ENCODE measurements at places on chromosomes 1 and 21.

- peak; percentile 91 for DNase-seq
These were observed 696 bp downstream of the TGFB2 start for GRCh38 chr1:218345673-218346390.

GRCh38 chr1:247298124-247298481 lies 33.6 kb downstream of the ZNF496 start:
- no peak for DNase-seq

DNA sequence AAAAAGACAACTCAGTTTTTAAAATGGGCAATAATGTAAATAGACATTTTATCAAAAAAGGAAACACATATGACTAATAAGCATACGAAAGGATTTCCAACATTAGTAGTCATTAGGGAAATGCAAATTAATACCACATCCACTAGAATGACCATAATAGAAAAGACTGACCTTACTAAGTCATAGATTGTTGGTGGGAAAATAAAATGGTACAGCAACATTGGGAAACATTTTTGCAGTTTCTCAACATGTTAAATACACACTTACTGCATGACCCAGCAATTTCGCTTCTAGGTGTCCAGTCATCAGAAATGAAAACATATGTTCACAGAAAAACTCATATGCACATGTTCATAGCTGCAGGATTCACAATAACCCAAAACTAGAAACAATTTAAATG lies 29.9 kb upstream of the SLC44A3 start:
- DNase-seq, result no peak

DNA sequence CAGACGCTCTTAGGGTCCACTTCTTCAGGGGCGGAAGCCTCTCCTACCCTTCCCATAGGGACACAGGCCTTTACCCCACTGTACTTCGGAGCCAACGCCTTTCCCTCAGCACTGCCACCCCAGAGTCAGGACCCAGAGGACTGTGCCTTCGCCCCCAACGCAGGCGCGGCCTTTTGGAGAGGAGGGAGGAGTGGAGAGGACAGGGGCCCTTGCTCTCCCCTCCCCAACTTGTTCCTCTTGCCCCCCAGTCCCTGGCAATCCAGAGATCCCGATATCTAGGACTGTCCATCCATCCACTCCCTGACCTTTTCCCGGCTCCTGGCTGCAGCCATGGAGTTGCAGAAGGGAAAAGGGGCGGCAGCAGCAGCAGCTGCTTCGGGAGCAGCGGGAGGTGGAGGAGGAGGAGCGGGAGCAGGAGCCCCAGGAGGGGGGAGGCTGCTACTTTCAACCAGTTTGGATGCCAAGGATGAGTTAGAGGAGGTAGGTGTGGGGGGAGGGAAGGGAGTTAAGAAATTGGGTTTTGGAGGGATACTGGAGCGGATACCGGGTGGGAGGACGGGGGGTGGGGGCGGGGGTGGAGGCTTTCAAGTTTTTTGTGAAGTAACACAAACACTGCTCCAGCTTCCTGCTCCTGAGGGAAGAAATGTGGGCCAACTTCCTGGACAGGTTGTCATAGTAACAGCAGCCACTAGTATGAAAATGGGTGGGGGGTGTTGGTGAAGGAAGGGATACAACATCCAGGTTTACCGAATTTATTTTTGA lies 636 bp downstream of the INTS3 start:
- peak; percentile 86 for DNase-seq

GRCh38 chr1:68542586-68542985 lies 45.7 kb upstream of the DEPDC1 start:
- no peak for DNase-seq

GRCh38 chr21:19171585-19171984 lies 768.0 kb upstream of the TMPRSS15 start:
- no peak for DNase-seq

- DNase-seq, result peak; percentile 55
These were observed 407 bp downstream of the GALNT2 start for GRCh38 chr1:230067419-230067870.

GRCh38 chr1:32249831-32250525 lies 1.1 kb upstream of the LCK start:
- peak; percentile 8 for DNase-seq

- DNase-seq, result no peak
These were observed 47.2 kb downstream of the ADAMTS1 start for GRCh38 chr21:26797878-26798456.

GRCh38 chr1:175479521-175480342 lies 263.7 kb downstream of the TNR start:
- no peak for DNase-seq

- DNase-seq, result peak; percentile 34
These were observed 3.8 kb downstream of the DYRK1A start for GRCh38 chr21:37370152-37371040.

- DNase-seq, result peak; percentile 34
These were observed 5.2 kb downstream of the DIO1 start for GRCh38 chr1:53899206-53899628.

DNA sequence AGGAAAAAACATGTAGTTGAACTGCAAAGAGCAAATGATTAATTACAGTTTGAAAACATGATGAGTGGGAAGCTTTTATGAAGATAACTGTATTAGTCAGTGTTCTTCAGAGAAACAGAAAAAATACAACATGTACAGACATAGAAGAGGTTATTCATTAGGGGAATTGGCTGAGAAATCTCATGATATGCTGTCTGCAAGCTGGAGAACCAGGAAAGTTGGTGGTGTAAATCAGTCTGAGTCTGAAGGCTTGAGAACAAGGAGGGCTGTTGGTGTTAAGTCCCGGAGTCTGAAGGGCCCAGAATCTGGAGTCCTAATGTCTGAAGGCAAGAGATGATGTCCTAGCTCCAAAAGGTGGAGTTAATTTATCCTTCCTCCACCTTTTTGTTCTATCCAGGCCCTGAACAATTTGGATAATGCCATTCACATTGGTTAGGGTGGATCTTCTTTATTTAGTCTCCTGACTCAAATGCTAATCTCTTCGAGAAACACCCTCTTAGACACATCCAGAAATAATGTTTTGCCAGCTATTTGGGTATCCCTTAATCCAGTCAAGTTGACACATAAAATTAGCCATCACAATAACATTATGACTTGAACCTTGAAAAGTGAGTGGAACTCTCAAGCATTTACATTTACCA lies 672.9 kb upstream of the PTBP2 start:
- no peak for DNase-seq

- no peak for DNase-seq
These were observed 249.0 kb downstream of the PTPRU start for GRCh38 chr1:29485096-29485925.

DNA sequence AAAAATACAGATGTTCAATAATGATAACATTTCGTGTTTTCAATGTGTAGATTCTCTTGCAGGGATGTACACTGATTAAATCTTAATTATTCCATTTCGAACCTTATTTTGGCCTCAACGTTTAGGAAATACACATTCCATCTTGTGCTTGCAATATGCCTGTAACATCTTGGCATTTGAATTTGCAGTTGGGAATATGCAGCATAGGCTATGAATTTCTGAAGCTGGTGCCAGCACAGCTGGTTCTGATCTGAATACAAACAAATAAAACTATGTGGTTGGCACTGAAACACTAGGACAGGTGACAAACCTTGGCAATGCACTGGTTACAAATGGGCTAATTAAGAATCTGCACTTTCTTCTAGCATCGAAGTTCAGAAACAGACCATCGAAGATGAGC lies 108.4 kb downstream of the ERG start:
- no peak for DNase-seq

DNA sequence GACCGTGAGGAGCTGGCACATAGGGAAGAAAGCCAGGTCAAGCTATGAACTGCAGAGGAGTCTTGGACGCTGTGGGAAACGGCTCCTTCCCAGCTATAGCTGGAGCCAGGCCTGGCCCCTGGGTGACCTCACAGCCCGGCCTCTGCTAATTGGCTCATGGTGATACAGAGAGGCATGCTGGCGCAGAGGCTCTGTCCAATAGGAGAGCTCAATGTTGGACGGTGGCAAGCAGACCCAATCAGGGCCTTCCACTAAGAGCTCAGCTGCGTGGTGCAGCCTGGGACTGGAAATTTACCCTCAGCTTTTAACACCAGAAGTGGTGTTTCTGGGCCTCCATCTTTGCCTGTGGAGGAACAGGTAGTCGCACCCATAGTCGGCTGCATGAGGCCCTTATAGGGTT lies 64.4 kb upstream of the GRHL3 start:
- DNase-seq, result no peak

DNA sequence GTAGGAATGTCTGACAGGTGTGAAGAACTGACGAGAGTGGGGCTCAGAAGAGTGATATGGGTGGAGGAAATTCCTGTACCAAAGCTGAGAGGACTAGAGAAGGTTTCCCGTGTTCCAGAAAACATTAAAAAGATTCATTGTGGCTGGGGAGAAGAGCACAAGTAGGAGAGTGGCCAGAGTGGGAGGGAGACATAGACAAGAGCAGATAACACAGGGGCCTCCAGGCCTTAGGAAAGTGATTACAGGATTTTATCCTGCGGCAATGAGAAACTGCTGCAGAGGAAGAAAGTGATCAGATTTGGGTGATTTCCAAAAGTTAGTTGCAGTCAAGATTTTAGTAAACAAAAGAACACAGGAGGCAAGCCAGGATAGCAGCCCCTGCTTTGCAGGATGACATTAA lies 7.9 kb downstream of the C8B start:
- no peak for DNase-seq

- DNase-seq, result peak; percentile 72
These were observed 22.5 kb downstream of the KIF26B start for GRCh38 chr1:245177071-245177900.

DNA sequence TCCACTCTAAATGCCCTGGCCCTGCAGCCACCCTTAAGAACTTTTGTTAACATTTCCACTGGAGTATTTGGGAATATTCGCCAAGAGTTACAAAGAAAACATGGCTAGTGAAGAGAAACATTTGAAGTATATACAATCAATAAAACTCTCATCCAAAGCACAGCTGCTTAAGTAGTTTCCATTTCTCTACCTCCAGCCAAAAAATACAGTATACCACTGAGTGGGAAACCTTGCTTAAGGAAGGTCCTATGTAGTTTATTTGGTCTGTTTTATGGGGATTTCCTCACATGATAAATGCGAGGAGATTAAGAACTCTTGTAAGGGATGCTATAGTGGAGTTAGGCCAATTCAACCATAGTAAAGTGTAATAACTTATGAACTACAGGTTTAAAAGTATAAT lies 382.5 kb downstream of the NEGR1 start:
- no peak for DNase-seq

- DNase-seq, result no peak
These were observed 24.6 kb upstream of the RUNX3 start for GRCh38 chr1:24954631-24955030.

DNA sequence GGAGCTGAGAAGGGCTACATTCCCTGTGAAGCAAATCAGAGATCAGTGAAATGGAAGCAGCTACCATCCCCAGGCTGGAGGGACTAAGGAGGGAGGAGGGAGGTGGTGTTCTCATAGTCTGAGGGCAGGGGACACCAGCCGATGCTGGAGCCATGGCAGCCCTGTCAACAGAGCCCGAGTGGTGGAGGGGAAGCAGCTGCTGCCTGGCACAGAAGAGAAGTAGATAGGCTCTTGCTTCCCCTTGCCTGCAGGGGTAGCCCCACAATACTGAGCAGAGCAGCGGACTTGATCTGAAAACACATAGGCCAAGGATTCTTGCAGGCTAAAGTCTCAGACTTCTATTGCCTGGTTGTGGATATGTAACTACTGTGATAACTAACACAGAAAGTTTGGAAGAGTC lies 255.1 kb downstream of the FGGY start:
- DNase-seq, result no peak

- peak; percentile 26 for DNase-seq
These were observed 113.9 kb upstream of the BACE2 start for GRCh38 chr21:41054018-41054578.
